HAP-1 (cell line): ENCODE measurements at places on chromosomes 2 and 18.
A peak's percentile ranks its signal among the peaks of the same experiment; 100 is the strongest.

- no peak for DNase-seq
Measured at GRCh38 chr18:50797142-50797541, 22.7 kb downstream of the MRO start.

DNA sequence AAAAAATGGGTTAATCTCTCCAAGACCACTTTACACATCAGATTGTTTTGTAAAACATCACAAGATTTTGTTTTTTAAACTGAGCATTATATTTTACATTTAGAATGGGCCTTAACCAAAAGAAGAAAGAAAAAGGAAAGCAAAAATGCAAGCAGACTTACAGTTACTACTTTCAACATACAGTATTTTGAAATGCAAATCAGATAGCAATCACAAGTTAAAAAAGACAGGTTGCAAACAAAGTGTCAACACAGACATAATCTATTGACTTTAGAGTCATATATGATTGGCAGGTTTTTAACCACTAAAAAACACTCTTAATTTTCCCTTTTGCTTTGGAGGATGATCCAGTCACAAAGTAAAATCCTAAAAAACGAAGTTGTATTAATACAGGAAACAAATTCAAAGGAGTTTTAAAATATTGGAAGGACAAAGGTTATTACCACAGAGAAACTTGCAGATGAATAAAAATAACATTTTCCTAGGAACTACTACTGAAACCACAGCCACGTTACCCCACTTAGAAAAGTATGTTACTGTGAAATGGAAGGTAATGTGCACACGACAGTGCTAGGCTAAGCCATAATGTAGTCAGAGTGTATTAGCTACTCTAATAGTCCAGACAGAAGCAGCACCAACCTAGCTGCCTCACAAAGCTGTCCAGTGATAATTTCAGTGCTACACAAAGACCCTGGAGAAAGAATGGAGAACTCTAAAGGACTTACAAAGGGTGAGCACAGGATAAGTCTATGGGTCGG, 22.9 kb downstream of the DARS1 start:
- no peak for DNase-seq

DNA sequence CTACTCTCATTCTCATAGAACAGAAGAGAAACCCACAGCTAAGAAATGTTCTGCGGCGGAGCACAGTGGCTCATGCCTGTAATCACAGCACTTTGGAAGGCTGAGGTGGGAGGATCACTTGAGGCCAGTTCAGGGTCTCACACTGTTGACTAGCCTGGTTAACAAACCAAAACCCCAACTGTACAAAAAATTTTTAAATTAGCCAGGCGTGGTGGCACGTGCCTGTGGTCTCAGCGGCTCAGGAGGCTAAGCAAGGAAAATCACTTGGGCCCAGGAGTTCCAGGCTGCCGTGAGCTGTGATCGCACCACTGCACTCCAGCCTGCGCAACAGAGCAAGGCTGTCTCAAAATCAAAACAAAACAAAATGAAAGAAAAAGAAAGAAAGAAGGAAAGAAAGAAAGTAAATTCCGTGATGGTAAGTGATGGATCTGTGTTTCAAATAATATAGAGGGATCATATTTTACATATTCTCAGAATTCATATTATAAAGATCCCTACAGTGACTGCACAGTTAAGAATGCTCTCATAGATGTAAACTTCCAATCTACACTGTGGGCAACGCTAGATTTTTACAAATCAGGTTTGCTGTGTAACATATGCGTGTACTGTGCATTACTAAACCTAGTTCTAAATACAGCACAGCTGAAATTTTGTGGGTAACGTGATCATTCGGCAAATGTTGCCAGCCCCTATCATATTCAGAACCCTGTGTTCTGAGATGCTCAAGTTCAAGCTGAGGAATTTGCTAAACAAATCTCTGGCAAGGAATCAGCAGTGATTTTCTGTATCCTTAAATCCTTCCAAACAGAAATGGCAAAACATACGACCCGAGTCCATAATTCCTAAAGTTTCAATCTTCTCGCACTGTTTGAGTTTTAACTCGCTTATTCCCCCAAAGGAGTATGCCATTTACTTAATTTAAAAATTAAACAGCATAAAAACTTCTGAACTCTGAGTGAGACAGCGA, 1.2 kb upstream of the RAB12 start:
- DNase-seq, result no peak

GRCh38 chr2:223081789-223082188, 29.8 kb downstream of the KCNE4 start:
- DNase-seq, result no peak

DNA sequence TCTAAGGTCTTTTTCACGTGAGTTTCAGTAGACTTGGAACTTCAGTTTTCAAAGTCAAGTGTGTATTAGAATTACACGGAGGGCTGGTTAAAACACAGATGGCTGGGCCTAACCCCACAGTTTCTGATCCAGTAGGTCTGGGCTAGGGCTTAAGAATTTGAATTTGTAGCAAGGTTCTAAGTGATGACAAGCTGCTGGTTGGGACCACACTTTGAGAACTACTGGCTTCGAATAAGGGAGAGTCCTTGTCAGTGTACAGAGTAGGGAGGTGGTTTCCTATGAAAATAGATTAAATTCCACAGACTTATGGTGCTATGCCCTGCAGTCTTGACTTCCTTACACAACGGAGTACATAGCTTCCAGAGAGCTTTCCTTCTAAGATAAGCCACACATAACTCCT, 4.5 kb downstream of the RHOB start:
- no peak for DNase-seq

- DNase-seq, result no peak
Measured at GRCh38 chr2:64337314-64337713, 116.6 kb upstream of the LGALSL start.

- DNase-seq, result peak; percentile 6
Measured at GRCh38 chr2:88626171-88627054, 851 bp downstream of the EIF2AK3 start.

DNA sequence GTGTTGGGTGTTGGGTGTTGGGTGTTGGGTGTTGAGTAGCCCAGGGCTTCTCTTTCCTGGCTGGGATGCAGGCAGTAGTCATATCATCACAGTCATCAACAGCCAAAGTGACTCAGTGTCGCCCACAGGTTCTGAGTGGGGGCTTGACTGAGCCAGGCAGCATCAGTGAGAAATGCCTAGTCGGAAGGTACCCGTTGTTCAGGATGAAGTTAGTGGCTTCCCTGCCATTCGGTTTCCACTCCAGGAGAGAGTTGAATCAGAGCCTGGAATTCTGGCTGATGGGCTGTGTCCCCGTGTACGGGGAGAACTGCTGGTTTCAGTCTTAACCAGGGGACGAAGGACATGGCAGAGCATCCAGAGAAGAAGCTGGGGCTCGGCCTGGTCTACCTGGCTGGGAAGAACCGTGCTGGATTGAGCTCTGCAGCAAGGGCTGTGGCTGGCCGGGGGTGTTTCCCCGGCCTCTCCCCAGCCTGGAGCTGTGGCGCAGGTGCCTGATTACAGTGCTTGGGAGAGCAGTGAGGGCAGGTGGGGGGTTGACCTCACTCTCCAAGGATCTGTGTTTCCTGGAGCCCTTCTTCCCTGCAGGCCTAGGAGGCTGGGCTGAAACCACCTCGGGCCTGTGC, 49.4 kb downstream of the AGAP1 start:
- no peak for DNase-seq

GRCh38 chr2:183037074-183037552, 1.1 kb downstream of the NCKAP1 start:
- no peak for DNase-seq

GRCh38 chr2:100630473-100630977, 67.7 kb downstream of the PDCL3 start:
- DNase-seq, result no peak

GRCh38 chr2:239195318-239195871, 205.4 kb downstream of the HDAC4 start:
- DNase-seq, result peak; percentile 69

GRCh38 chr2:176747928-176748327, 464.7 kb upstream of the HNRNPA3 start:
- DNase-seq, result no peak
